Renal cortical epithelial cell (primary cell): ENCODE measurements at places on chromosomes 7 and 10. TPM values are rescaled to one million over a fixed set of nuclear protein-coding genes. Genes with fewer than 3 reads are reported as not detected.

DNA sequence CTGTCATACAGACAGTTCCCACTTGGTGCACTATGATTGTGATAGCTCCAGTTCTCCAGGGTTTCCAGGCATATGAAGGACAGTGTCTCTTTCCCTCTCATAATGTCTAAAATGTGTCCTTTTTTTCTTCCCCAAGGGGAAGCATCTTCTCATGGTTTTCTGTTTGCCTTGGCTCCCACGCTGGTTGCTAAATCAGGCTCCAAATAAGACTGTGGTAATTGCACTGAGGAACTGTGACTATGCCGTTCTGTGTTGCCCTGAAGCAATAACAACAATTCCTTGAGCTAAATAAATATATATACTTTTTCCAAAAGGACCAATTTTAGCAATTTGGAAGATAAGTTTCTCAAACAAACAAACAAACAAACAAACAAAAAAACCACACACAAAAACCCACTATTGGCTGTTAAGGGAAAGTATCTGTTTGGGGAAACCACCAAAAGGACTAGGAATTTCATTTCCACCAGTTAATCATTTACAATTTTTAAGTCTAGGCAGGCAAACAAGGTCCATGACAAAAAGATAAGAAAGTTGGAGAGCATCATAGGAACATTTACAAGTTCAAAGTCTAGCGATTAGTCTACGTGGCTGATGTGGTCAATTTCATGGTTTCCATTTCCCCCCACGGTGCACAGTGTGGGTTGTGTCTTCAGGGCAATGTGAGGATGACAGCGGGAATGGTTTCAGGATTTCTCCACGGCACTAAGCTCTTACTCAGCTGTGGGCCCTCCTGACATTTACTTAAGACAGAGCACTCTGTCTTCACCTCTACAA is 62.4 kb downstream of the THNSL1 start:
- DNase-seq = peak; percentile 32

HTR5A gene
- not detected in 2 replicates for total RNA-seq

- DNase-seq = peak; percentile 19
Measured at GRCh38 chr7:120740348-120740747, 117.6 kb downstream of the TSPAN12 start.

DNA sequence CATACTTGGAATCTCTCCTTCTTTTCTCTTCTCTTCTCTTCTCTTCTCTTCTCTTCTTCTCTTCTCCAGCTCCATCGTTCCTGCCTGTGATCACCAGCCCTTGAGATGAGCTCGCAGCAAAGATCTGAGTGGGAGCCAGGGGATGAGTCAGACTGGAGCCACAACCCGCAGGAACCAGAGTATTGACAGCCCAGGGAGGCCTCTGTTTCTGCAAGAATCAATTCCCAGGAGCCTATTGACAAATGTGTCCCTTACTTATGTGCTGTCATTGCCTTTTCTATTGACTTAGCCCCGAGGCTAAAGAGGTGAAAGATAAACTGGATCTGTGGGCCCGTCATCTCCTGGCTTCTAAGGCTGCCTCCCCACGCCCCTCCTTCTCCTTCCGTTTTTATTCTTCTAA is 13.1 kb upstream of the HABP2 start:
- peak; percentile 75 for DNase-seq

GRCh38 chr10:24873281-24873683 is 79.1 kb downstream of the PRTFDC1 start:
- DNase-seq = peak; percentile 97
